Fibroblast of skin of right biceps (primary cell): ENCODE measurements at places on chromosomes 6 and 20.

GRCh38 chr6:11467364-11467763, 70.2 kb upstream of the TMEM170B start:
- DNase-seq = no peak

GRCh38 chr6:1310628-1311399, 1.1 kb upstream of the FOXQ1 start:
- no peak for DNase-seq

- peak; percentile 14 for DNase-seq
These were observed 173.6 kb upstream of the MCHR2 start for GRCh38 chr6:100167585-100167984.

DNA sequence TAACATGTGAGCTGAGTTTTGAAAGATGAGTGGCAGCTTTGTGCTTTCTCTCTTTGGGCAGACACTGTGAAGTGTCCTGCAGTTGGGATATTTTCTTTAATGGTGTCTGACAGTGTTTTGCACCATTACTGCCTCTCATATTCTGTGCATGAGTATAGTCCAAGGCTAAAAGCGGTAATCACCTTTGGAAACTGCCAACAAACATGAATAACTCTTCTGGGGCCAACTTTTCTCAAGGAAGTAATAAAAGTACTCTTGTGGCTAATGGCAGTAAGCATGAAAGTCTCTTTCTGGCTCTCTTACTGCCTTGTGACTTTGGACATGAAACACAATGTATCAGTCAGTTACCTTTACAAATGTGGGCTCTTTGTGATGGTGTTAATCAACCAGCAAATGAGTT, 91.7 kb upstream of the SOX4 start:
- DNase-seq = no peak

DNA sequence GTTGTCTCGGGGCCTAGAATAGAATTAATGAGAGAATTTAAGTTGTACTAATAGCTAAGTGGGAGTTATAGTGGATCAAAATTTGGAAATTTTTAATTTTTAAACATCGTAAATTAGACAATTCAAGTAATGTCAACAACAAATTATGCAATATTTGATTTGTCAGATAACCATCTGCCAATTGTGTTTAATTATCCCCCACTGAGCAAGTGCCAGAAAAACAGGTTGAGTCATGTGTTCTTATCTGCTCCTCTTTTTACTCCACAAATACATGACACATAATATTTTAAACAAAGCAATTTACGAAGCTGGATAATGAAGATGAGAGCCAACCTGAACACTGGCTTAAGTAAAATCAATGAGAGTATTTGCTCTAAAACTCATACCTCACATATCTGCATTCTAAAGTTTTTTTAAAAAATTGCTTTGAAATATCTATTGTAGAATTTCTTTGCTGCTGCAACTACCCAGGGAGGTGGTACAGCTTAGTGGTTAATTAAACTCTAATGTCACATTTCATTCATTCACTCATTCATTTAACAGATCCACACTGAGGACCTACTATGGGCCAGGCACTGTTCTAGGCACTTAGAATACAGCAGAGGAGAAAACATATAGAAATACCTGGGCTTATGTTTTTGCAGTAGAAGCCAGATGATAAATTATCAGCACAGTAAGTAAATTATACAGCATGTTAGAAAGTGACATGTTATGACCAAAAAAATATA, 57.1 kb upstream of the MAP7 start:
- DNase-seq = no peak
